Activated CD8-positive, alpha-beta memory T cell treated with anti-CD3 and anti-CD28 coated beads, Interleukin-2, amount 50 U/mL, for 4 hours (primary cell): ENCODE measurements at places on chromosomes 1 and 21.
A peak's percentile ranks its signal among the peaks of the same experiment; 100 is the strongest.

GRCh38 chr1:96087719-96088118 lies 633.9 kb upstream of the PTBP2 start:
- no peak for DNase-seq

- DNase-seq: no peak
Measured at GRCh38 chr21:33874161-33874560, 41.4 kb downstream of the ATP5PO start.

DNA sequence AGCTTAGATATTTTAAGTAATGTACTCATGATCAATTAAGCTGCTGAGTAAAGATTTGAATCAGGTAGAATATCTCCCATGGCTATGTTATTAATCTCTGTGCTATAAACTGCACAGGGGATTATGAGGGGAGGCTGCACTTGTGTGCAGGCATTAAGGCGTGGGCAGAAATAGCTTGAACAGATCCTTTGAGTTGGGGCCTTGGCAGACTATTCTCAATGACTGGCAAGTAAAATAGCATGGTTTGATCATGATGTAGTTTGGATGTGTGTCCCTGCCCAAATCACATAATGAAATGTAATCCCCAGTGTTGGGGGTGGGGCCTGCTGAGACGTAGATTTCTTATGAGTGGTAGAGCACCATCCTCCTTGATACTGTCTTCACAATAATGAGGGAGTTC lies 220.3 kb downstream of the PLPP3 start:
- DNase-seq: no peak

DNA sequence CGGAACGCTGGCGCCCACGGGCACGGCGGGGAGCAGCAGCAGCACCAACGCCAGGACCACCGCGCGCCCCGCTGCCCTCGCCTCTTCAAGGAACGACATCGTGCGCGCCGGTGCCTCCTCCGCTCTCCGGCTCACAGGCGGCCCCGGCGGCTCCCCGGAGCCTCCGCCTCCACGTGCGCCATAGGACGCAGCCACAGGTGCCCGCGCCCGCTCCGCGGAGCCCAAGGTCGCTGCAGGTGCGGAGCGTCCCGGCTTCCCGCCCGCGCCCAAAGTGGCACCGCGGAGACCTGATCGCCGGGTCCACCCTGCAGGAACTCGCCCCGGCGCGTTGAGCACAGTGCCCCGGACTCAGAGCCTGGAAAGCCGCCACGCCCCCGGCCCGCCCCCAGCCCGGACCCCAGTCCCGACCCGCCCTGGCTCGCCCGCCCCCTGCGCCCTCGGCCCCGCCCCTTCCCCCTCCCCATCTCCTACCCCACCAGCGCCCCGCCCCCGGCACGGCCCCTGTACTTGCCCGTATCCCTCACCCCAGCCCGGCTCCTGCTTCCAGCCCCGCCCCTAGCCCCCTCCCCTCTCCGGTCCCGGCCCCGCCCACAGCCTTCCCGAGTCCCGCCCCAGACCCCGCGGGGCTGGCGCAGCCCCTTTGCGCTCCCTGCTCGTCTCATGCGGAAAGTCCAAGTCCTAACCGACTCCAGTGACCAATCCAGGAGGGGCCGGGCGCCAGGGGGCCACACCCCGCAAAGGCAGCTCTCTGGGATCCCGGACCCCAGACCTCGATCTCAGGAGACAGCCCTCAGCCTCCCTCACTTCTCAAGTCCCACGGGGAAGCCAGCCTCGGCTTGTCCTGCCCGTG lies at the start of gene MEGF6:
MEGF6 (minus strand) TSS at position 339 of the 850 bp plus-strand sequence; CDS start at position 99, 240 bp downstream.
- peak; percentile 76 for DNase-seq

DNA sequence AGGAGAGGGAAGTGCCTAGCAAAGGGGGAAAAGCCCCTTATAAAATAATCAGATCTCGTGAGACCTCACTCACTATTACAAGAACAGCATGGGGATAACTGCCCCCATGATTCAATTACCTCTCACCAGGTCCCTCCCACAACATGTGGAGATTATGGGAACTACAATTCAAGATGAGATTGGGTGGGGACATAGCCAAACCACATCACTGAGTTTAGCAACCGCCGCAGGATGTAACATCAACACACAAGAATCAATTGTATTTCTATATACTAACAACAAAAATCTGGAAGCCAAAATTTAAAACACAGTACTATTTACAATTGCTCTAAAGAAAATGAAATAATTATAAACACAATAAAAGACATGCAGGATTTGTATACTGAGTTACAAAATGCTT lies 21.9 kb downstream of the DIRAS3 start:
- no peak for DNase-seq

GRCh38 chr1:36432616-36433015 lies 17.6 kb downstream of the OSCP1 start:
- no peak for DNase-seq

DNA sequence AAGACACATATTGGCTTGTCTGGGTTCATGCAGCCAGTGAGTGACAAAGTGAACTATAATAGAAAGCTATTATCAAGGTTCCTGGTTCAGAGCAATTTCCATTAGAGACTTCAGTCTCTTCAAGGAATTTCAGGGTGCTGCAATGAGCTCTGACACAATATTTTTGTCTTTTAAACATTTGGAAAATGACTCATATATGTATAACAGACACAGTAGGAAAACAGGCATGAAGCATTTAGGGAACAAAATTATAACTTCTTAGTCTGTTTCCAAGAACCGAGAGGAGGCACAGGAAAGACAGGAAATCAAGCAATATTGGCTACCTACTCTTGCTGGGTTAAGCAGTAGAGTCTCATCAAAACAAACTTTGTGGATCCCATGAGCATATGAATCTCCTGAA lies 170.4 kb downstream of the PTPRC start:
- no peak for DNase-seq

DNA sequence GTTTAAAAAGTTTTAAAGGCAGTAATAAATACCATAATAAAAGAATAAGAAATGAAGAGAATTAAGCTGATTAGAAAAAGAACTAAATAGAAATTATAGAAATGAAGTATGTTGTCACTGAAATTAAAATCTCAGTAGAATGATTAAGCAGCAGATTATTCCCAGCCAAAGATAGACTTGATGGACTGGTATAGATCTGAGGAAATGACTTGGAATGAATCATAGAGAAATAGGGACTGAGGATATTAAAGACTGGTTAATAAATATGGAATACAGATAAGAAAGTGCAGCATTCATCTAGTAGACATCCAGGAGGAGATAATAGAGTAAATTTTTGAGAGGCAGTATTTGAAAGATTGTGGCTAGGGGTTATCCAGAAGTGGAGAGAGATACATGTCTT lies 28.7 kb downstream of the MARK1 start:
- no peak for DNase-seq

GRCh38 chr21:41170442-41170841 lies 2.5 kb downstream of the BACE2 start:
- no peak for DNase-seq

DNA sequence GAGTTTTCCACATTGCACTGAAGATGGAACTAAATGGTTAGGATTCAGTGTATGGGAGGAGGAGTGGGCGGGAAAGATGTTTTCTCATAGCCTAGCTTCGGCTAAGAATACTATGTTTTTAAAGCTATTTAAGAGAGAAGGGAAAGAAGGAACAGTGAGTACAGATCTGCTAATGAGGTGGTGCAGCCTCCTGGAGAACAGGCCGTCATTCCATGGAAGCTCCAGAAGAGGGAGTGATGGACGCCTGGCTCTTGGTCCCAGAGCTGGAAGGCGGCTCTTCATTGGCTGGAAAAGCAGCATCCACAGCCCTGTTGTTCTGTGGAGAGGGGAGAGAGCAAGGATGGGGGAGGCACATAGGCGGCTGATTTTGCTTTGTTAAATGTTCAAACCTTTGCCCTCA lies 6.9 kb downstream of the CAMK1G start:
- DNase-seq: no peak

GRCh38 chr21:46181436-46181835 lies 2.8 kb downstream of the SPATC1L start:
- no peak for DNase-seq

- DNase-seq: no peak
Measured at GRCh38 chr1:39159224-39160036, 45.1 kb upstream of the MACF1 start.

- no peak for DNase-seq
Measured at GRCh38 chr1:174266476-174266875, 107.2 kb downstream of the RABGAP1L start.

DNA sequence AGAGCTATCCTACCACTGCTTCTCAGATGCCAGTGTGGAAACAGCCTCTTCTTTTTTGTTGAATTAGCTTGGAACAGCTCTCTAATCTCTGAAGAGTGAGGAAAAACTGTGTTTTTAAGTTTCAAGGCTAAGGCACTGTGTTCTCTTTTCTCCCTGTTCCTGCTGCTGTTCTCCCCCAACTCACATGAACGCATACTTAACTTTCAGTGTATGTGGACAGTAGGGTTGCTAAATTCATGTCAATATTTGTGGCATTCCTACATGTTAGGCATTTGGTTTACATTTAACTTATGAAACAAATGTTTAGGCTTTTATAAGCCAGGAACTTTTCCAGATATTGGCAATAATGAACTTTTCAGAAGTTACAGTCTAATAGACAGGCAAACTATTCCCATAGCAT lies 6.8 kb downstream of the BACH1 start:
- DNase-seq: no peak

GRCh38 chr1:222540598-222540995 lies 7.3 kb downstream of the HHIPL2 start:
- no peak for DNase-seq

GRCh38 chr1:53413175-53414001 lies 45.8 kb upstream of the DMRTB1 start:
- DNase-seq: peak; percentile 51

DNA sequence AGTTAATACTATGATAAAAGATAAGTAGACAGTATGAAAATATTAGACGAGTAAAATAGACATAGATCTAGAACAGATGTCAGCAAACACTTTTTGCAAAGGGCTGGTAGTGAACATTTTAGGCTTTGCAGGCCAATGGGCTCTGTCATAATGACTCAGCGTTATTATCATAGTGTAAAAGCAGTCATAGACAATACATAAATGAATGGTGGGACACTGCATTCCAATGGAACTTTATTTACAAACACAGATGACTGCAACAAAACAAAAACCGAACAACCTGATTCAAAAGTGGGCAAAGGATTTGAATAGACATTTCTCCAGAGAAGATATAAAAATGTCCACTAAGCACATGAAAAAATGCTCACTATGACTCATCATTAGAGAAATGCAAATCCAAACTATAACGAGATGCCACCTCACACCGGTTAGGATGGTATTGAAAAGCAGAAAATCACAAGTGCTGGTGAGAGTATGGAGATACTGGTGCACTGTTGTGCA lies 7.3 kb downstream of the GSTM5 start:
- DNase-seq: no peak

DNA sequence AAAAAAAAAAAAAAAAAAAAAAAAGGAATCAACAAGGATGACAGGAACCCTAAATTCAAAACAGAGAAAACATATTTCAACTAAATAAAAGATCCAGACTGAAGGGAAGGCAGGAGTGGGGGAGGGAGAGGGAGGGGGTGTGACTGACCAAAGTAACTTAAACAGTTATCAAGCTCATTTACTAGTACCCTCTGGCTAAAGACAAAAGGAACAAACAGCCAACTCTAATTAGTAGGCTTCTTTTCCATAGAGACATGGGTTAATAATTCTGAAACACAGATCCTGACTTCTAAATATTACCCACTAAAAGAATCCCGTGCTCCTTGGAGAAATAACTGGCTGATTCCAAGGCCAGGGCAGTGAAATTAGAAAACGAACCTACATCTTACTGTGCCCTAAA lies 23.8 kb downstream of the USP48 start:
- no peak for DNase-seq

- DNase-seq: no peak
Measured at GRCh38 chr1:43545695-43546387, 15.2 kb downstream of the PTPRF start.

GRCh38 chr1:1543706-1544099 lies 3.3 kb upstream of the TMEM240 start:
- no peak for DNase-seq

DNA sequence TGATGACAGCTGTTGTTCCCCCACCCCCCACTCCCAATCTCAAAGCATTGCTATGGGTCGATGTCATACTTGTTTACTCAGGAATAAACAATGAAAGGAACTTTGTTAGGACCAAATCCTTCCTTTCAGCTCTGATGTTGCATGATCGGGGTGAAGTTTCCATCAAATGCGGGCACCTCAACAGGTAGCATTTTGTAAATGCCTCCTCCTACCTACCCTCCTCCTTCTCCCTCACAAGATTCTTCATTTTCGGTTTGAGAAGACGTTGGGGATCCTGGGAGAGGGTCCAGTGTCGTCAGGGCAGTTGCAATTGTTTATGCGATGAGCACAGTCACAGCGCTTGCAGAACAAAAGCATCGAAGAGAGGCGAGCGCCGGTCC lies 758 bp upstream of the HUNK start:
- no peak for DNase-seq

- DNase-seq: no peak
Measured at GRCh38 chr1:60390593-60391282, 317.2 kb upstream of the C1orf87 start.

GRCh38 chr1:181789395-181789794 lies 272.1 kb downstream of the ZNF648 start:
- no peak for DNase-seq

GRCh38 chr1:91557039-91557690 lies 56.5 kb downstream of the CDC7 start:
- no peak for DNase-seq
